MCF 10A (cell line): ENCODE measurements at places on chromosomes 7 and 10. TPM values are rescaled to one million over a fixed set of nuclear protein-coding genes. Genes with fewer than 3 reads are reported as not detected.

The ANKRD1 gene
- total RNA-seq: 0.20 and 0.65 TPM in 2 replicates

The RAPGEF5 gene
- total RNA-seq: 1.9 TPM in 2 replicates

The ACBD7 gene
- 0.54 and 0.63 TPM in 2 replicates for total RNA-seq

The SMIM30 gene
- 32.3 and 37.4 TPM in 2 replicates for total RNA-seq

- no peak for DNase-seq
Measured at GRCh38 chr7:94378356-94378755, 16.3 kb upstream of the COL1A2 start.
